Midbrain (tissue), 1 donor: ENCODE measurements at places on chromosomes 5 and 9.

DNA sequence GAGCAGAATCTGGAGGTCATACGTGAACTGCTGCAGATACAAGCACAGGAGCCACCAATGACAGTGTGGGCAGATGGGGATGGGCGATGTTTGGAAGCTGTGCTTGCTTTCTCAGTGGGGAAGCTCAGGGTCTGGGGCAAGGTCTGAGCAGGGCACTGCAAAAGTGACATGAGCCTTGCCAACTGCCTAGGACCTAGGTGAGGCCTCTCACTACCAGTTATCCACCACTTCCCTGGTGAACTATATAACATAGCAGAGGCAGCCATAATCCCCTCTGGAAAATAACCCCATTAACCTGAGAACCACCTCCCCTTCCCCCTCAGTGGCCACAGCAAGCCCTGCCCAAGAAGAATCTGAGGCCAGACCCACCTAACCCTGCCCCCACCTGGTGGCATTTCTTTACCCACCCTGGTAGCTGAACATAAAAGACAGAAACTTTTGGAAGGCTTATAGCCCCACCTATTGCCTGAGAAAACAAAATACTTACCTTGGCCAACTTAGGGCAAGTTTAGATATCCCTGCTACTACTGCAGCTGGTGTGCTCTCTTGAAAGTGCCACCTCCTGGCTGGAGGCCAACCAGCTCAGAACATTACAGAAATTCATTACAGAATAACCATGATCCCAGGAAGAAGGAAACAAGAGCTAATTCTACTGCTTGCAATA lies 18.8 kb upstream of the SPEF2 start:
- DNase-seq: no peak

- no peak for DNase-seq
These were observed 148.9 kb downstream of the DOCK2 start for GRCh38 chr5:169785771-169786618.

GRCh38 chr5:67289763-67290521 lies 93.3 kb upstream of the CD180 start:
- peak; percentile 26 for DNase-seq

DNA sequence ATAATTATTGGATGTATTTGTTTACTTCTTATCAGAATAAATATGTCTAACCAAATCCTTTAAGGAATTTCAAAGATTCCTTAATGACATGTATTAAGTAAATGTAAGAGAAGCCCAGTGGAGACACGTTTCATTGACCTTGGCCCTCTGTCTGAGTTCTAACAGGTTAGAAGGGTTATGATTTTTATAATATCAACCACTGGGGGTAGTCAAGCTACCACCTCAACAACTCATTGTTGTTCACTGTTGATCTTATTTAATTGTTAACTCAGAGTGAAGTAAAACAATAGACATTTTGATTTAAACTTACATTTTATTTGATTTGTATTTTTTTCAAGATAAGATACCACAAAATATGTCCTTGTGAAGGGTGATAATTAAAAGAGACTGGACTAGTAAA lies 499.2 kb upstream of the COX7C start:
- no peak for DNase-seq

GRCh38 chr5:132372127-132372526 lies 2.6 kb downstream of the SLC22A5 start:
- no peak for DNase-seq

DNA sequence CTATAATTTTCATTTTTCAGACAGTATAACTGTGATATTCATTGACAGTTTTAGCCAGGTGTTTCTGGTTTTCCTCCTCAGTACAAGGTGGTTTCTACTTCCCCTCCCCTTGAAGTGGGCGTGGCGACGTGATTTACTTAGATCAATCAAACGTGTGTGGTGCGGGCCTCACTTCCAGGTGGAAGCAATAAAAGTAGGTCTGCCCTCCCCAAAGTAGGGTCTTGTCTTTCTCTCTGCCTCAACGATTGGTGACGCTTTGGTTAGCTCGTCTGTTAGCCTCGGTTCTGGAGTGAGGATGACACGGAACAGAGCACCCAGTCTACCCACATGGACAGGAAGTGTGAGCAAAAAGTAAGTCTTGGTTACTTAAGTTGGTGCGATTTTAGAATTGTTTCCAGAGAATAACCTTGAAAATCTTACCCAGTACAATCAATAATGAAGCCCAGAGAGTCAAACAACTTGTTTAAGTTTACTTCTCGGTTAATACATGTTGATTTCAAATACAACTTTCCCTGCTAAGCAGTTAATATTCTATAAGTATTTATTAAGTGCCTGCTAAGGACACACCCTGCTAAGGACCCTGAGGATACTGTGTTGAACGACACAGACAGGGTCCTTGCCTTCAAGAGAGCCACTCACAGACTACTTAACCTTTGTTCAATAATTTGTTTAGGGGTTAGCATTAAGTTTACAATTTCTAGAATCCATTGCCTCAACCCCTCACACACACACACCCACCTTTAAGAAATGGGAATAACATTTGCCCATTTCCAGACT lies 48.4 kb downstream of the COX7C start:
- DNase-seq: no peak

GRCh38 chr9:1460143-1460769 lies 410.1 kb downstream of the DMRT2 start:
- DNase-seq: peak; percentile 21

DNA sequence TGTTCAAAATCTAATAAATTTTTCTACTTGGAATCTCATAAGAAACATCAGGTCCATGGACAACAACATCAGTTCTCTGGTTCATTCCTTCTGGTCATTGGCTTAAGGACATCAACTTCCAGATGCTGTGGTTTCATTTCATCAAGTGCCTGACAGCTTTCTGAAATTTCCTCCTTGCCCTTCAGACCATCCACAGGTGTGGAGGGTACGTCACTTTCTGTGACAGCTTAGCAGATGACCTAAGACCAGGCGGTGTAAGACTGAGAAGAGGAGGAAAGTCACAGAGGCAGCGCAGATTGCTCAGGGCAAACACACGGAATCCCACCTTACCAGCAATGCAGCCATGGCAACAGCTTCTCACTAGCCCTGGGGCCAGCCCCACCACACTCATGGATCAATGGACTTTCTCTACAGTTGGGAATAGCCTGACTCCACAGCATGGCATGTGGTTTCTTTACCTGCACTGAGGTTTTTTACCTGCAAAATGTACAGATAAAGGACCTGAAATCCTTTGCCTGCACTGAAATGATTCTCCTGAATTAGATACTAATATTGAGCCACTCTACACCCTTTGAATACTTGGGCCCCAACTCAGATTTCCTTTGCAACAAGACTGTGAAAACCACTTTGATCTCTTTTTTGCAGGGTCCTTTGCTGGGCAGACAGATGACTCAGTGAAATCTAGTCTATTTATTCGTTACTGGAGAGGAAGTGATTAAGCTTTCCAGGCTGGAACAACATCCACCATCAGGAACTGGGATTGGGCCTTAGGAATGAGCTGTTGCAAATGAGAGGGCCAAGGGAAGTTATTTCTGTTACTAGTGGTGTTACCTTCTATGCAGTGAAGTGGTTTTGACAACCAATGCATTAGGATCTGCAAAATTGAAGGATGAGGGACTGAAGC lies 26.9 kb downstream of the TICAM2 start:
- no peak for DNase-seq

- no peak for DNase-seq
These were observed 99.8 kb upstream of the CACNA1B start for GRCh38 chr9:137777761-137778160.

- no peak for DNase-seq
These were observed 318.4 kb upstream of the PANK3 start for GRCh38 chr5:168897387-168898122.

DNA sequence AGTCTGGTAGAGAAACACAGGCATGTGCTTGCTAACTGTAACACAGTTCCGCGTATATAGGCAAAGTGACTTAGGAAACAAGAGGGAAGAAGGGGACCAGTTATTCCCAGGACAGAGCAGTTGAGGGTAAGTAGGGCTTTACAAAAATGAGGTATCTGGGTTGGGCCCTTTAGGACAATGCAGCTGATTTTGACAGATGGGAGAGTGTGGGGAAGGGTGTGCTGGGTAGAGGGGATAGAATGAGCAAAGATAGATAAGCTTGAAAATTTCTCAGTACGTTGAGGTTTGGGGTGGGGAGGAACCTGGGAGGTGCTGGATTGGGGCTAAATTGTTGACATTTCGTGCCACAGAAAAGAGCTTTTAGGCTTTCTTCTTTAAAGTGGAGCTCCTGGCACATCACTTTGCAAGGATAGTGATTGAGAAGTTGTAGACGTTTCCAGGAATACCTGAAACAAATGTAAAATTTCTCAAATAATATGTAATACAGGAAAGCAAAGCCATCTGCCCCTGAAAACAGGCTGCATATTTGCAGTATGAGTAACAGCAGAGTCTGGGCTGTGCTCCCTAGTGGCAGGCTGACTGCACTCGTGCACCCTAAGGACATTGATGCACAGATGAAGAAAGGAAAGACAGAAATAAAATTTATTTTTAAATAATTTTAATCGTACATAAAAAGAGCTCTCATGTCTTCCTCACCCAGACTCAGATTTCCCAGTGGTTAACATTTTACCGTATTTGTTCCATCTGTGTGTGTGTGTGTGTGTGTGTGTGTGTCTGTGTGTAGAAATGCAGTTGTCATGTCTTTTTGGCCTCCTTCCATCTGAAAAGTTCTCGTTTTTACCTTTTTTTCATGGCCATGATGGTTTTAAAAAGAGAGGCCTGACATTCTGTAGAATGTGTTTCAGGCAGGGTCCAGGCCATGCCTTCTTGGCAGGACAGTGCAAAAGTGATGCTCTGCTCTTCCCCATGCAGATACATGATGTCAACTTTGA lies 144.9 kb upstream of the DMRT1 start:
- DNase-seq: peak; percentile 59

DNA sequence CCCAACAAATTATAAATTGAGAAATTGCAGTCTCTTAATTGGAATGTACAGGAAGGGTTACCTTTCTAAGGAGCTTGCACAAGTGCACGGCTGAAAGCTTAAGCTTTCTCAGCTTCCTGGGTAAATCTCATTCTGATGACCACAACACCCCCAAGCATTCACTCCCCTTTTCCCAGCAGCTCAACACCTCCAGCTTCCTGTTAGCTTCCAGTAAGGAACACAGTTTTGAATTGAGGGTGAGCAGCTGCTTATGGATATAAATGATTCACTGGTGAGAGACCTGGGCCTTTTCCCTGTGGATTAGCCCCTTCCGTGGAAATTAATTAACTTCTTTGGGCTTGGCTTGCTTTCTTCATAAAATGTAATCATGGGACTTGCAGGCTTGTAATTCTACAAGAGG lies 101.2 kb downstream of the SLC28A3 start:
- DNase-seq: no peak

DNA sequence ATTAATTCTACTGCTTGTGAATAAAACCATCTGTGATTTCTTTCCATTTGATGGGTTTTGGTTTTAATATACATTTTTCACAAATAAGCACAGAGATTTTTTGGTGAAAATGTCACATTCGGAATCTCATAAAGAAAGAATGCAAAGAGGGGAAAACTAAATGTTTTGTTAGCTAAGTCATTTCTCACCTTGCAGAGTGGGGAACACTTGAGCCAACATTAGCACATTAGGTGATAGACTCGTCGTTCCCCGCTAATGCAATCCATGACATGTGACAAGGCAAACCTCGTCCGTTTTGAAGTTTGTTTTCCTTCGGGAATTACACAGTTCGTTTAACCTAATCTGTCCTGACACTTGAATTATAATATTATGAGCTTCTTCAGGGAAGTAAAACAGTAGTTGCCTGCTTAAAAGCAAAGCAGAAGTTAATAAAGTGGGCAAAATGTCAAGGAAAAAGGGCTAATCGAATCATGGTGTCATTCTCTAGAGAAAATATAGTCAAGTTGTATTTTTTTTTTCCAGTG lies 95.8 kb upstream of the LMX1B start:
- DNase-seq: no peak

DNA sequence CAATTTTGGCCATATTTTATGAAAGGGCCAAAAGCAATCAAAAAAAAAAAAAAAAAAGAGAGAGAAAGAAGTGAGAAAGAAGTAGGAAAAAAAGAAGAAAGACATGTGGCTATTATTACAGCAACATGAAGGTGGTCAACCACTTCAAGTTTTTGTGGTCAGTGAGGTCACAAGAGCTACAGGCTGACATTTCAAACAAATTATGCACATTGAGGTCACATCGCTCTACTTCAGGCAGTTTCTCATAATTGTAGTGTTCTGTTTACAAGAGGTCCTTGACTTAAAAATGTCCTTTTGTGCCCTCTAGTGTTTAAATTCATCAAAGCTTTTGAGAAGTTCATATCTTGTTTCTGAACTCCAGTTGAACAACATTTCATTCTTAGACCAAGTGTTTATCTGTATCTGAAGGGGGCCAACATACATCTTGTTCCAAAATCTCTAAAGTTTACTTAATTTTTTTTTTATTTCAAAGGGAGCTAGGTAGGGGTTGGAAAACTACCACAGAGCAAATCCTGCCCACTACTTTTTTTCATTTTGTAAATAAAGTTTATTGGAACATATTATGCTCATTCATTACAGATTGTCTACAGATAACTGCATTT lies 513.1 kb downstream of the PDE4D start:
- peak; percentile 88 for DNase-seq

- DNase-seq: no peak
These were observed 36.3 kb downstream of the ADAMTS19 start for GRCh38 chr5:129496421-129496820.

- DNase-seq: no peak
These were observed 25.8 kb downstream of the AFAP1L1 start for GRCh38 chr5:149297340-149298025.

DNA sequence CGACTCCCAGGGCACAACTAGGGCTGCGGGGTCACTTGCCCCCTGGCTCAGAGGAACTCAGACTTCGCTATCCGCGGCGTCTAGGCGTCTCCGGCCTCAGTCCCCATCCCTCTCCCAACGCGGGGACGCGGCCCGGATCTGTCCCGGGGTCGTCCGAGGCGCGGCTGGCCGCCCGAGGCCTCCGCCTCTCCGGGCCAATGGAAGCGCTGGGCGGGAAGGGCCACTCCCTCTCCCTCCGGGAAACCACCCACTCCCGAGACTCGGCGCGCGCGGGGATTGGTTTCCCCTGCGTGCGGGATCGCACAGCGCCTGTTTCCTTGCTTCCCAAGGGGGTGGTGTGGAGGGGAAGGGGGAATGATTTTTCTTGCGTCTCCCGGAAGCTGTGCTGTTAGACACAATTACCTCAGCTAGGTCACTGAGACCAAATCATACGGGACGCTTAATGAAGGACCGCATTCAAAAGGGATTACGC lies 38.3 kb downstream of the NR2F1 start:
- DNase-seq: peak; percentile 78

GRCh38 chr5:44046619-44047364 lies 342.4 kb downstream of the FGF10 start:
- no peak for DNase-seq

- no peak for DNase-seq
These were observed 27.9 kb downstream of the USP20 start for GRCh38 chr9:129863059-129863690.

DNA sequence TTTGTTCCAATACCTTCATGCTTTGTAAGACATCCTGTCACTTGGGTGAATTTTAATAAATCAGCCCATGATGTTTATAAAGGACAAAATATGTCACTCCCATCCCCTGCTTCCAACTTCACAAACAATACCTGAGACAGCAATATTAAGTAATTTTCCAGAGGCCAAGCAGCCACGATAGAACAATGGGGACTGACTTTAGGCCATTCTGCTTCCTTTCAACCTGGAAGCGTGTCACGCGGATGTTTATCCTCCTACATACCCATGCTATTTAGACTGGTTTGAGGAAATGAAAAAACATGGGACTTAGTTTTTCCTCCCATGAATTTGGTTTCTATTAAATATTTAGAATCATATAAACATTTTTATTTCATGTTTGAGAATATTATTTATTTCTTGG lies 82.9 kb downstream of the GRAMD2B start:
- no peak for DNase-seq

GRCh38 chr9:68508547-68508946 lies 32.1 kb downstream of the TMEM252 start:
- DNase-seq: no peak

GRCh38 chr9:14937216-14937615 lies 27.0 kb upstream of the FREM1 start:
- no peak for DNase-seq
